NCI-H2029 (cell line): ENCODE measurements at places on chromosomes 6 and 20.

DNA sequence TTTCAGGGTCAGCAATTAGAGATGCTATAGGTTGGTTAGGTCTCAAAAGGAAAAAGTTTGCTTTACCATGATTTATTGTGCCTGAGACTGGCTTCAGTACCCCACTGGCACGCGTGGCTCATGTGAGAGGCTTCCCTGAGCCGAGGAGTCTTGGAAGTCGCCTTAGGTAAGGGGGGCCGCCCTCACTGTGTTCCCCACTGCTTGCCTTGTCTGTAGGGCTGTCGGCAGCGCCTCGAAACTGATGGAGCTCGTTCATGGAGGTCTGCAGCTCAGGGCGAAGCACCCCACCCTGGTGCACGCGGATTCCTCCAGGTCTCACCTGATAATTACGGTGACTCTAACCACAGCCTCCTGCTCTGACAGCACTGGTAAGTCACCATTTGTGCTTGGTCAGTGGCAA is 39.2 kb downstream of the FRMD1 start:
- no peak for DNase-seq

GRCh38 chr6:144899161-144899560 is 614.0 kb downstream of the UTRN start:
- DNase-seq, result no peak

DNA sequence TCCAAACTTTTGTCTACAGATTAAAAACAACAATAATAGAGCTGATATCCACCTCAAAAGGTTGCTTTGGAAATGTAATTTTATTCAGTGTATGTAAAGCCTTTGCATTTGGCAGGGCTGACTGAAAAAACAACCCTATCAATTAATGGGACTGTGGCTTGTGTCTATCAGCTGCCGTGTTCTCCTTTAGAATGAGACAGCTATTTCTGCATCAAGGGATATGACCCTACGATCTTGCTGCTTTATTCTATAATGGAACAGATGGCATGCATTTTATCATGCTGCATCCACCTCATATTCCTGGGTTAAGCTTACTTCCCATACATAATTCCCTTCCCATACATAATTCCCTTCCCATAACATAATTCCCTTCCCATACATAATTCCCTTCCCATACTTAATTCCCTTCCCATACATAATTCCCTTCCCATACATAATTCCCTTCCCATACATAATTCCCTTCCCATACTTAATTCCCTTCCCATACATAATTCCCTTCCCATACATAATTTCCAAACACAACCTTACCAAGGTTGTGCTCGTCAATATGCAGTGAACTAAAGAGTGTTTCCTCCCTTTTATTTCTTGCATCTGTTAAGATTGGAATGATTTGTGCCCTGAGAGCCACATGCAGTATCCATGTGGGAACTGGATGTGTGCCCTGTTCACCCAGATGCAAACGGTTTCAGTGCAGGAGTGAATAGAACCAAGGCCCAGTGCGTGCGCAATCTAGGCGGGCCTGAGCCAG is 26.8 kb downstream of the SERPINB6 start:
- DNase-seq, result no peak

DNA sequence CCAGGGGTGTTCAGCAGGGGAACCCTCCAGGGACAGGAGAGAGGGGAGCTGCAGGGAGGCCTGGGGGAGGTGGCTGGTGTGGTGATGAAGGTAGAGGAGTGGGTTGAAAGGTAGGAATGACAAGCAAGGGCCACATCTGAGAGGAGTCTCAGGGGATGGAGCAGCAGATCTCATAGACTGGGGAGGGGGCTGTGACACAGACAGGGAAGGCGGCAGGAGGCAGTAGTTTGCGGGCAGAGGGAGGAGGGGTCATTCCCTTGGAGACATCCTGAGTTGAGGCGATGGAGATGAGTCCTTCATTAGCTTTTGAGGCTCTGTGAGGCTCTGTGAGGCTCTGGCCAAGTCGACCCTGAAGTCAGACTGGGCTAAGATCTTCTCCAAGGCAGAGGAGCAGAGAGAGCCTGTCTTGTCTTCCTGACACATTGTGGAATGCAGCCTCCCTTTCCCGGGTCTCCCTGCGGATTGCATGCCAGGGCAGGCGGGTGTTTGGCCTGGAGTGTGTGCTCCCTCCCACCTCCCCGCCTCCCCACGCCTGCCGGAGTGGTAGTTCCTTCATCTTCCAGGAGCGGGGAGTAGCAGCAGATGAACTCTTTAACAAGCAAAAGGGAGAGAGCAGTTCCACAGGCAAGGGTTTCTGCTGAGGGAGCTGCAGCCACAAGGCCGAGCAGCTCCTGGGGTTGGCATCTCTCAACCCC is 34.3 kb upstream of the MLN start:
- DNase-seq, result no peak

DNA sequence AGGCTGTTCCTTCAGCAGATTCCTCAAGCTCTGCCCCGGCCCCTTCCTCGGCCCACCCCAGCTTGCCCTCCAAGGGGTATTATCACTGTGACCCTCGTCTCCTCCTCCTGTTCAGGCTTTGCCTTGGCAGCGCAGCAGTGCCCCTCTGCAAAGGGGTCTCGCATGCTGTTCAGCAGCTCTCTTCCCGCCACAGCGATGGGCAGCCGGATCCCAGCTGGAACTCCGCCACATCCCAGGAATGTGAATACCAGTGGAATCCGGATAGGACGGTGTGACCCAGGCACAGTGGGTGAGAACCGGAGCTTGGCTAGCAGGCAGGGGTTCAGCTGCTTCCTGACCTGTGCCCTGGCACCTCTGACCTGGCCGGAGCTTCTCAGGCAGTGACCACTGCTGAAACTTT is 52.9 kb downstream of the RNASET2 start:
- DNase-seq, result no peak

- no peak for DNase-seq
Measured at GRCh38 chr6:152271776-152272464, 365.2 kb downstream of the SYNE1 start.

GRCh38 chr6:155481215-155481614 is 25.6 kb upstream of the NOX3 start:
- no peak for DNase-seq

GRCh38 chr6:9766240-9766915 is 648.5 kb downstream of the TFAP2A start:
- no peak for DNase-seq

GRCh38 chr6:149962461-149963211 is 1.1 kb upstream of the ULBP1 start:
- no peak for DNase-seq

- DNase-seq, result no peak
Measured at GRCh38 chr6:139313784-139314545, 22.2 kb upstream of the TXLNB start.

- DNase-seq, result no peak
Measured at GRCh38 chr6:85473748-85474147, 23.9 kb downstream of the NT5E start.

- no peak for DNase-seq
Measured at GRCh38 chr20:18380908-18381529, 85.8 kb downstream of the DZANK1 start.
